ENCODE measurements at places on chromosomes 16 and 17.

GRCh38 chr16:52265446-52265861 lies 281.5 kb downstream of the TOX3 start:
- no peak for DNase-seq

DNA sequence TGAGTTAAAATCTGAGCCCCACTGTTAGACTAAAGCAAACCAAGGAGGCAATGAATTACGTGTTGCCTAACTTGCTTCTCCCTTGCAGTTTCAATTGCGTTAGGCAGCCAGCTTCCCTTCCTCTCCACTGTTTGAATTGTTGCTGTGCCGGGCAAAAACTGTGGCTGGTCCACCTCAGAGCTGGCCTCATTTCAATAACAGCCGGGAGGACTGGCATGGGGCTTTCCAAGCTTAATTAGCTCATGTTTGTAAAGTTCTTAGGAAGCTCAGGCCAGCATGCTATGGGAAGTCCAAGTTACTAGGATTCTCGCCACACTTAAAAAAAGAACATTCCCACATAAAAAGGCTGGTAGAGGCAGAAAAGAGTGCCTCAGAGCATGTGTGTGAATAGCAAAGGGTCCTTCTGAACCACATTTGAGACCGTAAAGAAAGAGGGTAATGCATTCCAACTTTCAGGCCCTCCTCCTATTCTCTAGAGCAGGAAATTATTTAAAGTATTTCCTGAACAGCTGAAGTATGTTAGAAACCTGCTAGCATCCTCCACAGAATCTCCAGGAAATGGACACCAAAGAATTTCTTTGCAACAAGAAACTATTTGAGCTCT lies 79.0 kb upstream of the SMURF2 start:
- DNase-seq = no peak

GRCh38 chr17:50861822-50862528 lies 4.2 kb downstream of the TOB1 start:
- no peak for DNase-seq

DNA sequence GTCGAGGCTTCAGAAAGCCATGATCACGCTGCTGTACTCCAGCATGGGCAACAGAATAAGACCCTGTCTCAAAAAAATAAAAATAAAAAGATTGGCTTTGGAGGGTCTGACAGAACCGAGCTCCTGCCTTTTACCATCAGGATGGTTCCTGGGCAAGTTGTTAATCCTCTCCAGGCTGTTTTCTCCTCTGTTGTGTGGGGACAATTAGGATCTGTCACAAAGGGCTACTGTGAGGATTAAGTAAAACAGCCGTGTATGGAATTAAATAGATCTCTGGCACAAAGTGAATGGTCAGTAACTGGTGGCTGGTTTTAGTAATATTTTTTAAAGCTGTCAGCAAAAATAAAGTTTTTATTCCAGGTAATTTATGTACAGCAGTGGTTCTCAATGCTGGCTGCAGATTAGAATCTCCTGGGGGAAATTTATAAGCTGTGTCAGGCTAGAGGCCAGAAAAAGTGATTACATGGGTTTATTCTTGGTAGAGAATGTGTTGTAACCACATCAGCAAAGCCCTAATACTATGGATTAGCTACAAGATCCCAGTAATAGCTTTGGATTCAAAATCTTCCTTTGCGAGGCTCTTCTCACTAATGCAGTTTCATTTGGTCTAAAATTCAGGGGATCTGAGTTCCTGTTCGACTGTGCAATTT lies 47.2 kb downstream of the GPRC5B start:
- DNase-seq = no peak

DNA sequence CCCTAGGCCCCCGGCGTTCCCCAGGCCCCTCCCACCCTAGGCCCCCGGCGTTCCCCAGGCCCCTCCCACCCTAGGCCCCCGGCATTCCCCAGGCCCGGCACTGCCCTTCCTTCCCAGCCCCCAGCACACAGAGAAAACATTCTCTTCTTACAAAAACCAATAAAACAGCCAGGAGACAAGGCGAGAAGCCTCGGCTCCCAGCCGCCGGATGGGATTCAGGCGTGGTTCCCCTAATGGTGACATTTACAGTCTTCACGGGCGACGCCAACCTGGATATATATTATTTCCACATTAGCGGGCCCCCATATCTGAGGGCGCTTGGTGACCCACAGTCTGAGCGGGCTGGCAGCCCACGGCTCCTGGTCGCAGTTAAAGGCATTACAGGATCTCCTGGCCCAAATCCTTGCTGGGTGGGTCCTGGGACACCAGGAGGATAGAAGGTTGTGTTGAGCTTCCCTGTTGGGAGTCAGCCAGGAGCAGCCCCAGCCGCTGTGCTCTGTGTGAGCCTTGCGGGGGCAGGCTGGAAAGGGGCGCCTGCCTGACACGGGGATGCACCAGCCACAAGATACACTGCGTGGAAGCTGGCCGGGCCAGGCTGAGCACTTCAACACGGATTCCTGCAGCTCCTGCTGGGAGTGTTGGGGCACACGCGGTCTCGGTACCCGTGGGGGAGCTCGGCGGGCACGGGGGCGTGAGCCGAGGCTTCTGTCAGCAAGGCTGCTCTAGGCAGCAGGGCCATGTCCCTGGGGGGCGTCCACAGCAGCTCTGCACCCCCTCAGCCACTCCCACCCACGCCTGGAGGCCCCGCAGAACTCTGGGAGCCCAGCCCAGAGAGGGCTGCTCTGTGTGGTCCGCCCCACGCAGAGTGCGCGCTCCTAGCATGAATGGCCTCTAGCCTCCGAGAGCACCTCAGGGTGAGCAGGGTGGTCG lies 83.7 kb downstream of the LMF1 start:
- DNase-seq = no peak

GRCh38 chr17:79213305-79213704 lies 138.7 kb downstream of the ENGASE start:
- no peak for DNase-seq

- no peak for DNase-seq
These were observed 15.9 kb upstream of the PECAM1 start for GRCh38 chr17:64406321-64407200.

DNA sequence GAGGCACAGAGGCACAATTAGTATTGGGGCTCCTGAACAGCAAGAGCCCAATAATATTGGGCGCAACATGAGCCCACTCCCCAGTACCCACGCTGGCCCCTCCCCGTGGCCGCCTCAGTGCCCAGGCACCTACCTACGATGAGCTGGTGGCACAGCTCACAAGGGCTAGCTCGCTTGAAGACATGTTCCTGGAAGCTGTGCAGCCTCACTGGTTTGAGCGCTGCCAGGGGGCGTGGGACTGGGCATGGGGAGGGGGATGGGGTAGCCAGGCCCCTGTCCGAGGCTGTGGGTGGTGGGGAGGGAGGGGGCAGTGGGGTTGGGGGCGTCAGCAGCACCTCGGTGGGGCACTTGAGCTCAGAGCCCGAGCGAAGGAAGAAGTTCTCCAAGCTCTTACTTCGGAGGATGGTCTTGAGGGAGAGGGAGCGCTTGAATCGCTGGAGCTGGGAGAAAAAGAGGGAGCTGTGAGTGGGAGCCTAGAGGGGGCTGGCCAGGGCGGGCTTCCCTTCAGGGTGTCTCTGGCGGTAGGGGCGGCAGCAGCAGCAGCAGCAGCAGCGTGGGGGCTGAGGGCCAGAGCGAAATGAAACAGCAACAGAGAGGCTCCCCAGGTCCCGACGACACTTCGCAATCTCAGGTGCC lies 7.9 kb downstream of the STAC2 start:
- no peak for DNase-seq

GRCh38 chr16:88816736-88817535 lies 5.2 kb upstream of the APRT start:
- no peak for DNase-seq

GRCh38 chr16:5058476-5058875 lies 7.3 kb downstream of the C16orf89 start:
- no peak for DNase-seq

DNA sequence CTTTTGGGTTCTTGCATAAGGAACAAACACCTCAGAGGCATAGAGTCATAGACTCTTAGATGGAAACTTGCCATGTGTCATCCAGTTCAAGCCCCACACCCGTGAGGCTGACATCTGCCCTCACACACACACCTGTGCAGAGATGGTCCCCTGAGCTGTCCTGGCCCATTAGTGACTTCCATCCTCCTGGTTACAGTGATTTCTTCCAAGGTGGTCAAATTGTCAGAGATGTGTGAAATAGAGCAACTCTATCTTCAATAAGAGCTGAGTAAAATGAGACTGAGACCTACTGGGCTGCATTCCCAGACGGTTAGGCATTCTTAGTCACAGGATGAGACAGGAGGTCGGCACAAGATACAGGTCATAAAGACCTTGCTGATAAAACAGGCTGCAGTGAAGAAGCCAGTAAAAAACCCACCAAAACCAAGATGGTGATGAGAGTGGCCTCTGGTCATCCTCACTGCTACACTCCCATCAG lies 342.2 kb upstream of the TNRC6C start:
- DNase-seq = no peak

- no peak for DNase-seq
These were observed 6.3 kb downstream of the CLUH start for GRCh38 chr17:2705263-2705662.

GRCh38 chr17:75880266-75880665 lies 1.9 kb upstream of the TRIM47 start:
- DNase-seq = no peak

DNA sequence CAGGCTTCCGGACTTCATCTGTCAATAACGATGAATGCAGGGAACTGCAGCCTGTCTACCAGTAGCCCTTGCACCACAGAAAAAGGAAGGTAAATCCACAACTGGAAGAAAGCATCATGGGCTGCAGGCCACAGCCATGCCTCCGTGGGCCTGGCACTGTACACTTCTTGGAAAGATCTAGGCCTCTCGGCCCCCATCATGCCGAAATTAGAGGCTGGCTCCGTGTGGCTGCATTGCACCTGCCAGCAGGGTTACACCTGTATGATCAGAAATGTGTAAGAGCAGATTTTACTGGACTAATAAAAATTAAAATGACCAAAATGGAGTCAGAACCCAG lies 52.2 kb downstream of the SDK2 start:
- DNase-seq = peak; percentile 4

DNA sequence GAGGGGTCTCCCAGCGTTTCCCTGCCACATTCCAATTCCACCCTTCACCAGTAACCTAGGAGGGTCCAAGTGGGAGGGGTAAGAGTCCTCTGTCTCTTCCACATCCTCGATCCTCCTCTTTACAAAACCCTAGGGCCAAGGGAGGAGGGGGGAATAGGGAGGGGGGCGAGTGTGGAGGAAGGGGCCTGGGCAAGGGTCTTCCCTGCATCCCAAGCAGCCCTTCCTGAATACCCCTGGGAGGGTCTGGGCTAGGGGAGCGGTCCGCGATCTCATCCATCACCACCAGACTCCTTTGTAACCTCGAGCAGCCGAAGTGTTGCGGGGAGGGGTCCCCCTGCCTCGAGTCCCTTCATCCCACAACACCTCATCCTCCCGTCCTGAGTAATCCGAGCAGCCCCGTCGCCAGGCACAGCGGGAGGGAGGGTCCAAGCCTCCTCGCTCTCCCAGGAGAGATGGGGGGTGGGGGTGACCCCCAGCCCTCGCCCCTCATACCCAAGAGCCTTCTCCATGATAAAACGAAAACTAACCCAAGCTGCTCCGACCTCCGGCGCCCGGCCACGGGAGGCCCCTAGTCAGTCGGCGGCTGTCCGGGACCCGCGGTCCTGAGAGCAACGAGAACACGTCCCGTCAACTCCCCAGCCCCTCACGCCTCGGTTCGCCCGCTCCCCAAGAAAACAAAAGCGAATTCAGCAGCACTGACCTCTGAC lies 502 bp downstream of the SMPD3 start:
- DNase-seq = no peak

DNA sequence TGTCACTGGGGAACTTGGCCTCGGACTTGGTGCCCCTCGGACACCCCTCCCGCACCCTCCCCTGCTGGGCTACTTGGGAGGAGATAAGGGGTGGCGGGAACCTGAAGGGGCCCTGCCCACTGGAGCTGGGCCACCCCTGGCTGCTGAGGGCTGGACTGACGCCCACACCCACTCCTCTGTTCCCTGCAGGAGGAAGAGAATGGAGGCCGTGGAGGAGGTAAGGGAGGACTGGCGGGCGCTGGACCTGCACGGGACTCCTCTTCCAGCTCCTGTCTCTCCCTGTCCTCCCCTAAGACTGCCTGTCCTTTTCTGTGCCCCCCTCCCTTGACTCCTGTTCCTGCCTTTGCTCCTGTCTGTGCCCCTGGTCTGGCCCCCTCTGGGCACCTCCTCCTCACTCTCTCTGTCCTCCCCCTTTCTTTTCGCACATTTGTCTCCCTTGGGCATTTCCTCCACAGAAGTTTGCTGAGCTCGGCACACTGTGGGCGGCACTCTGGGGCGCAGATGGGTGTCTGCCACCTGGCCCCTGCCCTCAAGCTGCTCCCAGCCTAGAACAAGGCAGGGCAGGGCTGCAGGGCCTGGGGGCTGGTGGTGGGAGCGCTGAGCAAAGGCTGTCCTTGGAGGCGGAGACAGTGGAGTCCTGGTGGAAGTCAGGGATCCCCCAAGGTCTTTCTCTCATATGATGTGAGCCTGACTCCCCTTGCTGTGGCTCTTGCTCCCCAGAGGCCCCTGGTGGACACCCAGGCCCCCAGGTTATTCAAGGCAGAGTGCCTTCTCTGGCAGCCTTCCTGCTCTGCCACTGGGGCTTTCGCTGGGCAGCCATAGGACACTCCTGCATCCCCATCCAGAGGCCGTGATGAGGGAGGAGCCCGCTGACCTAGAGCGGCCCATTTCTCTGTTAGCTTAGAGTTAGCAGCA lies 32.7 kb downstream of the ARHGAP23 start:
- no peak for DNase-seq

GRCh38 chr17:17928398-17929287 lies 43.6 kb downstream of the TOM1L2 start:
- DNase-seq = no peak

DNA sequence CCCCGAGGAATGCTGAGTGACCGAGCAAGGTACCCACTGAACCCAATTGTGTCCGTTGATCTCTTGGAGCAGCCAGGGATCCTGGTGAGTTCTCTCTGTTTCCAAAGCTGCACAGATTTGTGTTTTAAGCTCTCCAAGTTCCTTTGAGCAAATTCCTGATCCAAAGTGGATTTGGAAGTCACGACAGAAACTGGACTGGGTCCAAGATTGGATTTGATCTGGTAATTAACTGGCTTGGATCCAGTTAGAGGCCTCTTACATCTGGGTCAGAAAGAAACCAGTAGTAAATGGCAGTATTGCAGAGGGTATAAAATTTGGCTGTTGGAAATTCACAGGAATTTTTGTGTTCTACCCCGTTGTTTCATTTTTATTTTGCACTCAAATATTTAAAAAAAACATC lies 119.5 kb downstream of the PMP22 start:
- no peak for DNase-seq

DNA sequence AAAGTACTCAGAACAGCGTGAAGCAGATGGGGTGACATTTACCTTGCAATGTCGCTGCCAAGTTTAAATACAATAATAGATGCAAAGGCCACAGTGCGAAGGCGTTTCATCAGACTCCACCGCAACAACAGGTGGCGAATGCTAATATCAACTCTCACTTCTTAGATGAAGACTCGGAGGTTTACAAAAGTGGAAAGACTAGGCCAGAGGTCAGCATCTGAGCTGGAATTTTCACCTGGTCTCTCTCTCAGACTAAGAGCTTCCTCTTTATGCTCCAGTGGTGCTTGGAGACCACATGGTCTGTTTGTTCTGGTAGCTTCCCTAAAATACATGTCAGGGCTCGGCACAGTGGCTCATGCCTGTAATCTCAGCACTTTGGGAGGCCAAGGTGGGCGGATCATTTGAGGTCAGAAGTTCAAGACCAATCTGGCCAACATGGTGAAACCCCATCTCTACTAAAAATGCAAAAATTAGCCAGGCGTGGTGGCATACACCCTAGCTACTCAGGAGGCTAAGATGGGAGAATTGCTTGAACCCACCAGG lies 169.1 kb downstream of the XYLT1 start:
- no peak for DNase-seq

All from activated CD4-positive, alpha-beta T cell treated with anti-CD3 and anti-CD28 coated beads, Interleukin-2, amount 50 U/mL, for 48 hours (primary cell).